Epithelial cell of proximal tubule (primary cell): ENCODE measurements at places on chromosomes 5 and 9. TPM values are rescaled to one million over a fixed set of nuclear protein-coding genes. Genes with fewer than 3 reads are reported as not detected.
A peak's percentile ranks its signal among the peaks of the same experiment; 100 is the strongest.

FUBP3 gene
- total RNA-seq: 22.7 and 32.3 TPM in 2 replicates

- DNase-seq: peak; percentile 70
These were observed at the start of gene SELENOP for GRCh38 chr5:42811591-42812446. Gene SELENOP (minus strand): TSS chr5:42811892. CDS start chr5:42808353, 3,539 bp downstream.

DNA sequence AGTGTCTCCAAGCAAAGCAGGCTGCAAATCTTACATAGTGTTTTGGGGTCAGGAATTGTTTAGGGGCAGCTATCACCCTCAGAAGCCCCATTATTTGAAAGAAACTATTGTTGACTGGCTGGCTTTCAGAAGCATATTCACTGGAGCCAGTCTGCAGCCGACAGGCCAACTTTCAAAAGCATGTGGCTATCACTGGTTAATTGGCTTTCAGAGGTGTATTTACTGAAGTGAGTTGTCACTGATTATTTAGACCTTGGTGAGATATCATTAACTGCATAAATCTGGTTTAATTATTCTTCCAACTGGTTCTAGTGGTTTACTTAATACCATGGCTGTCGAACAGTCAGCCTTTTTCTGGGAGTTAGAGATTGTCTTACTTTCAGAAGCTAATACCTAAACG is 247.0 kb downstream of the CWC27 start:
- no peak for DNase-seq

DNA sequence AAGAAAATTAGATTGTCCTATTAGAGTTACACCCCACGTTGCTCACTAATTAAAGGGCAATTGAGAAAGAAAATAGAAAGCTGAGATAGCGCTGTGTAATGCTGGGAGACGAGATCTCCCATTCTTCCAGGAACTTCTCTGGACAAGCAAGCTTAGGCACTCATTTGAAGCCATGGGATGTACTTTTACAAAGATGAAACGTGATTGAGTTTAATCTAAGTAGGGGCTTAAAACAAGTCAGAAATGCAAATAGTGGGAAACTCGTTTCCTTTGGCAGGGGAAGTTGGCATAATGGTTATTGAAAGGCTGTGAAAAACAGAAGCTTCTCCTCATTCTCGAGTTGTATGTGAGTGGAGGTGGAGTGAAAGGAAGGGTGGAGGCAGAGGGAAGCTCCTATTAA is 3.7 kb downstream of the PRDM6 start:
- DNase-seq: no peak

SPAG8 gene
- 0.12 and 0.14 TPM in 2 replicates for total RNA-seq

DNA sequence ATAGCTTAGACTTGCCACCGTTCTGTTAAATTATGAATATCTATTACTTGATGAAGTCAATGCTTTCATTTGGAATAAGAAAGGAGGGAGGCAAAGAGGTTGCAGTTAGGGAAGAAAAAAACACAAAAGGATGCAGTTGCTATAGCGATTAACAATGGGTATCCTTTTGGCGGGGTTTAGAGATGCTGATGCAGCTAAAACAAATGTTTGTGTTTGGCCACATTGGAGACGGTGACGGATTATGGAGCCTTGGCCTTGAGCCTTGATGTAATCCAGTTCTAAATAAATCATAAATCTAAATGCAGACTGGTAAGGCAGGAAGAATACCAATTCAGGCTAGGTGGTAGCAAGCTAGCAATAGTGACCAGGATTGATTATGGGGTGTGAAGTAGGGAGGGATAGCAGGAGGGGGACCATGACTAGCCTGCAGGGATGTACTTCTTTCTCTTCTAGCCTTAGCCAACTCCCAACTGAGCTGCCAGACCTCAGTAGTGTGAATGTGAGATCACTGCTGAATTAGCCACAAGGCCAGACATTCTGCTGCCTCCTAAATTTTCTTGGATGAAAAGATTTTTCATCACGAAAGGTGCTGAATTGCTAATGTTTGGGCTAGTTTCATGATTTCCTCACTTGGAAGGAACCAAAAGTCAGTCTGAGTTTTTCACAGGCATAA is 160.3 kb downstream of the TLR4 start:
- no peak for DNase-seq

GRCh38 chr9:109192732-109193361 is 25.8 kb upstream of the FRRS1L start:
- DNase-seq: no peak

GRCh38 chr5:98639274-98639673 is 134.2 kb upstream of the RGMB start:
- no peak for DNase-seq

RASGRF2 gene
- 2.6 and 9.0 TPM in 2 replicates for total RNA-seq

DNA sequence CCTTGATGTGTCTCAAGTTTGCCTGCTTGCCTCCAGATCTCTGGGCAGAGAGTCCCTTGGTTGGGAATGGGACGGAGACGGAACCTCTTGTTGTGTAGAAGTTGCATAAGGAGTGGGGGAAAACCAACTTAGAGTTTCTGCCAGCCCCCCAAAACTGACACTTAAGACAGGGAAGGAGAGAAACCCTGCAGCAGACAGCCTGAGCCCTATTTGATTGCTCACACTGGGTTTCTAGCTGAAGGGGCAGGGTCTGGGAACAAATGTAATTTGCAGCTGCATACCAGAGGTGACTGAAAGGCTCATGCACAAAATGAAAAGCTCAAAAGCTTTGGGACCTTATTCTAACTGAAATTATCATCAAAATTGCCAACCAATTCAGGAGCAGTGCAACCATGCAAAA is 254.5 kb downstream of the RASEF start:
- DNase-seq: no peak
